ENCODE measurements at places on chromosomes 5 and 9.

GRCh38 chr9:115495052-115495635 is 377.2 kb upstream of the TNC start:
- no peak for DNase-seq

DNA sequence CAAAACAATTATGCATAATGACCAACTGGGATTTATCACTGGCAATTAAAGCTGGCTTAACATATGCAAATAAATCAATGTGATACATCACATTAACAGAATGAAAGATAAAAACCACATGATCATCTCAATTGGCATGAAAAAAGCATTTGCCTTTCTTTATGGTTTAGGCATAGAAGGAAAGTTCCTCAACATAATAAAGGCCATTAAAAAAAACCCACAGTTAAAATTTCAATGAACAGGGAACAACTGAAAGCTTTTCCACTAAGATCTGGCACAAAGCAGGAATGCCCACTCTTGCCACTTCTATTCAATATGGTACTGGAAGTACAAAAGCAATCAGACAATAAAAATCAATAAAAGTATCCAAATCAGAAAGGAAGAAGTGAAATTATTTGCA is 151.2 kb upstream of the CD180 start:
- no peak for DNase-seq

DNA sequence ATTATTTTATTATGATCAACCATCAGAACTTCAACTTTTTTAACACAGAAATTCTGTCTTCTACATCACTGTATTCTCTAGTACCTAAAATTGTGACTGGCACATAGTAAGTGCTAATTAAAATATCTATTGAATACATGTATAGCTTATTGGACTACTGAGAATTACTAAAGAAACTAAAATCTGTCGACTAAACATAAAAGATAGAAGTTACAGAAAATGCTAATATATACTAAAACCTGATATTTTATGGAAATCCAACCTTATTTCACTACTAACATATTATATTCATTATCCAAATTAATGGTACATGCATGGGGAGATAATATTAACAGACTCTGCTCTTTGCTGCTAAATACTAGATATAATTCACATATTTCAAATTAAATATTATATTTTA is 153.6 kb downstream of the DTWD2 start:
- no peak for DNase-seq

- DNase-seq = no peak
Measured at GRCh38 chr9:123527981-123528380, 172.0 kb downstream of the CRB2 start.

GRCh38 chr9:16461137-16461840 is 409.2 kb downstream of the BNC2 start:
- DNase-seq = no peak

- DNase-seq = peak; percentile 23
Measured at GRCh38 chr5:145161391-145161790, 673.8 kb downstream of the PRELID2 start.

GRCh38 chr5:36882250-36882649 is 5.7 kb downstream of the NIPBL start:
- DNase-seq = no peak

GRCh38 chr5:12413585-12413984 is 509.3 kb upstream of the CTNND2 start:
- DNase-seq = no peak

DNA sequence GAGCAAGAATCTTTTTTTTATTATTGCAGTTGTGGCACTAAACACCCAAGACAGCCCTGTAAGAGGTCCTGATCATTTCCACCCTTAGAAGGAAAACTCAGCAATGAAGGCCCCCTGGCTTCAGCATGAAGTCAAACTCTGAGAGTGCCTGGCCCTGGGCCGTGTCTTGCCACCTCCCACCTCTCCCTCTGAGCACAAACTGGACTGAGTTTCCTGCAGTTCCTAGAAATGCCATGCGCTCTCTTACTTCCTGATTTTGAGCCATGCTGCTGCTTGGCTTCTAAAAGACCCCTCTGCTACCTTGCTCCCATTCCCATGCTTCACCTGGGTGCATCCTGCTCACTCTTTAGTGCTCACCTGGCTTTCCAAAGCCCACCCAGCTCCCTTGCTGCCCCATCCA is 140.4 kb upstream of the KLF9 start:
- DNase-seq = no peak

GRCh38 chr9:131880833-131881583 is 141.1 kb upstream of the RAPGEF1 start:
- DNase-seq = no peak

Measured in right lung (tissue), 10 donors.